ENCODE measurements at places on chromosomes 7 and 10.

DNA sequence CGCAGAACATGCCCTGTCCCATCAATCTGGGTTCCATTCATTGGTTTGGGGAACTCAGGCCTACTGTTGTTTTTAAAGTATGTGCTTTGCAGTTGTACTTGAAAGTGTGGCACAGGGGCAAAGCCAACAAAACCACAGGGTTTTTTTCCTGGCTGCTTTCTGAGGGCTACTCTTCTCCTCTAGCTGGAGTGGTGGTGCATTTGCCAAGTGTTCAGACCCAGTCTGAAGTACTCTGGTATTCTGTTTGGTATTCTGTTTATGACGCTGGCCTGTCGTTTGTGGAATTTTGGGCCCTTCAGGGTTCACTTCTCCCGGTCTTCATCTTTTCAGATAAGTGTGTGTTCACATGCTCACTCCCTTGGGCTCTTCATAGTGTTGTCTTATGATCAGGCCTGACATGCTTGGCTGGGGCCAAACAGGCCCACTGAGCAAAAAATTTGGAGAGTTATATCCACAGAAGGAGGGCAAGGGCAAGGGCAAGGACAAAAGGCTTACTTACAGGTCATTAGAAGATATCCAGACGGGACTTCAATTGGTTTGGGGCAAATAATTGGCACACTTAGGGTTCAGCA is 26.3 kb downstream of the SLC26A4 start:
- no peak for DNase-seq

DNA sequence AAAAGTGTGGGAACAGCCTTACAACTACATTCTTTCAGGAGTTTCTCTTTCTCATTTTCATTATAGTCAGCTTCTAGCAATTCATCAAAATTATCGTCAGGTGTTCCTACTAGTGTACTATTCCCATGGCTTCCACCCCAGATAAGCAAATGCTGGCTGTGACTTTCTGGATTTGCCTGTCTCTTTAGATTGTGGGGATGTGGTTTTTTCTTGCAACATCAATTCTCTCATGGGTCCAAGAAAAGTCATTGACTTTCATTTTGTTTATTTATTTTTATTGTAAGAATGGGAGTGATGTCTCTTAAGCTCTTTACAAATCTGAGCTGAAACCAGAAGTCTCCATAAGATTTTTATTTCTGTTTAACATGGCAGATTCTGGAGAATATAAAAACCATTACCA is 349.7 kb upstream of the SEMA3C start:
- DNase-seq: no peak

- no peak for DNase-seq
These were observed 189.5 kb downstream of the REEP3 start for GRCh38 chr10:63710703-63711102.

DNA sequence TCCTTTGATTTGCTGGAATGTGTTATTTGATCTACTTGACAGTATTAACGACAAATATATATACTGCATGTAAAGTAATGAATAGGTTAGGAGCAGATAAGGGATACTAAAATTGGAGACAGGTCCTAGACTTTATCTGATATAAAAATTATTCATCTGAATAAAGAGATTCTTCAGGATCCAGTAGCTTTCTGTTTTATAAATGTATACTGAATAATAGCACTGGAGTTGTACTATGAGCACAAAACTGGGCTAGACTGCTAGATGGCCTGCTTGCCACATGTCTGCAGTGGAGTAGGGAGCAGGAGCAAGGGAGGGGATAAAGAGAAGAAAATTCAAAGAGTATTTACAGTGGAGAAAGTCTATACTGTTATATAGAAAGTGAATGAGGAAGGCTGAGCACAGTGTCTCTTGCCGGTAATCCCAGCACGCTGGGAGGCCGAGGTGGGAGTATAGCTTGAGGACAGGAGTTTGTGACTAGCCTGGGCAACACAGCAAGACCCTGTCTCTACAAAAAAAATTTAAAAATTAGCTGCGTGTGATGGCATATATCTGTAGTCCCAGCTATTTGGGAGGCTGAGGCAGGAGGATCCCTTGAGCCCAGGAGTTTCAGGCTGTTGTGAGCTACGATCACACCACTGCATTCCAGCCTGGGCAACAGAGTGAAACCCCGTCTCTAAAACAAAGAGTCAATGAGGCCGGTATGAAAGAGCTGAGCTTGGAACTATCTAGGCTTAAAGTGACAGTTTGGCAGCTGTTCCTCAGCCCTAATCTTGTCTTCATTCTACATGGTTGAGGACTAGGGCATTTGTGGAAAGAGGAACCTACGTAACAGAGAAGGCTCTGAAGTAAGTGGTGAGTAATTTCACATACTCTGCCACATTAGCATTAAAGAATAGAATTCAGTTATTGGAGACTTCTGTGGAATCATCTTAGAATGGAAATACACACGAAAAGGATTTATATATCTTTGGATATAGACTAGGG is 41.8 kb downstream of the CD36 start:
- DNase-seq: no peak

GRCh38 chr7:64515781-64516180 is 47.1 kb downstream of the ZNF680 start:
- DNase-seq: no peak

- DNase-seq: peak; percentile 74
These were observed 34.4 kb upstream of the SLC29A4 start for GRCh38 chr7:5248201-5248885.

GRCh38 chr7:31100445-31100844 is 48.3 kb downstream of the ADCYAP1R1 start:
- DNase-seq: no peak

DNA sequence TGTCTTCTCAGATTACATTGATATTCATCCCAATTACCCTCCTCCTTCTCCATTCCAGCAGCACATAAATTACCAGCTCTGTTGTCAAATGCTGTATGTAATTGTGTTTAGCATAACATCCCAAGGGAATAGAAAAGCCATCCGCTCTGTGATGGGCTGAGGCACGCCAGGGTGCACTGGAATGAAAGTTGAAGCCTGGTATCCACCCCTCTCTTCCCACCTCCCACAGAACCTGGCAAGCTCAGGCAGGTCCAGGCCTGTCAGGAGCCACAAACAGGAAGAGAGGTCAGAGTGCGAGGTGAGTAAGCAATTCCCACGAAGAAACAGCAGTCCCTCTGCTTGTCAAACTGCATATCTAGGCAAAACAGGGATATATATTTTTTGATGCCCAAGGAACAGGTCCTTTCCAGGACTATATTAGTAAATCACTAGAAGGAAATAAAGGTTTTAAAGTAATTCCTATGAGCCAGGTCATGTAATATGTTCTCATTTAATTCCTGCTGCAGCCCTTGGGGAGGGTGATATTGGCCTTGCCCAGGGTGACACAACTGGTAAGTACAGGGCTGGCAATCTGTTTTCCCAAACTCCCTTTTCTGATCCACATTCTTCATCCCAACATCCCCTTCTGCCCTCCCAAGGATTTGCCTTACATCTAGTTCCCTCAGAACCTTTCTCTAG is 155.6 kb upstream of the GHITM start:
- DNase-seq: no peak

DNA sequence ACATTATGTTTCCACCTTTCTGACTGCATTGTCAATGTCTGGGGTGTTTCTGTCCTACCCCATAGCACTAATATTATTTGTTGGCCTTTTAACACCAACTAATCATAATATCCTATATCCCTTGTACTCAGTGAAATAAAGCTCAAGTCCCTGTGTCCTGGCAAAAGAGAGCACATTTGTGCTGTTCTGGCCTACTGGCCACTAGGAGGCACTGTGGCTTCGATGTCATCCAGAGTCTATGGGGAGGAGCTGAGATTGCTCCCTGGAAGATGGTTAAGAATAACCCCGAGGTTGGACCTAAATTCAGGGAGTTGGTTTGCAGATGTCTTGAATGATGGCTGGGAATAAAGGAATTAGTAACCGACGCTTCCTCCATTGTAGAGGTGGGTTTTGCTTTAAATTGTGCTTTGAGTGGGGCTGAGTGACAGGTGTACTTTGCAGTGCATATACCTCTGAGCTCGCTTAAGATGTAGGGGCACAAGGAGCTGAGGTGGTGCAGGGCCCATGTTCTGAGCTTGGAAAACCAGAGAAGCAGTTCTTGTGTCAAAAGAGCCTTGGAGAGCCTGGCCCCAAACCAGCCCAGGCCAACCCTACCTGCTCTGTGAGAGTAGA is 191.2 kb upstream of the PRSS1 start:
- peak; percentile 35 for DNase-seq

- no peak for DNase-seq
These were observed 13.2 kb downstream of the ZNF488 start for GRCh38 chr10:47370878-47371277.

- DNase-seq: no peak
These were observed 416.2 kb upstream of the NFE2L3 start for GRCh38 chr7:25735674-25736242.

GRCh38 chr10:88386821-88387773 is 196.0 kb downstream of the RNLS start:
- DNase-seq: peak; percentile 69

DNA sequence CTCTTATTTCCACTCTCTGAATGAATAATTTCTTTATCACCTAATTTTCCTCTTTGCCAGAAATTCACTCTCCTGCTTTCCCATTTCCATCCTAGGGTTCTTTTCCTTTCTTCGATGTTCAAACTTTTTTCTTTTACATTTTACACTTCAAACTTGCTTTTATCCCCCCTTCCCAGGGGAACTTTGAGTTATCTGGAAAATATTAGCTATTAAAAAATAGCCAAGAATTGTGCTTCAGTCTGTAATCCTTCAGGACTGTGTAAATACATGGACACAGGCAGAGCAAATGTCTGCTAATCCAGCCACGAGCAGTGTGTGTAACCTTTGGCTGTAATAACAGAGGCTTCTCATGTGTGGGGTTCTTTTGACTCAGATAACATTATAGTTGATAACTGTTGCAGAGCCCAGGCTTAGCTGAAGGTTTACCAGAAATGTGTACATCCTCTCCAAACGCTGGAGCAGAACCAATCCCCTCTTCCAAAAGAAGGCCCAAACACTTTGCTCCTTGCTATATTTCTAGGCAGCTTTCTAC is 4.6 kb downstream of the ASB4 start:
- no peak for DNase-seq

- DNase-seq: peak; percentile 18
These were observed 859 bp upstream of the CH25H start for GRCh38 chr10:89207801-89208551.

DNA sequence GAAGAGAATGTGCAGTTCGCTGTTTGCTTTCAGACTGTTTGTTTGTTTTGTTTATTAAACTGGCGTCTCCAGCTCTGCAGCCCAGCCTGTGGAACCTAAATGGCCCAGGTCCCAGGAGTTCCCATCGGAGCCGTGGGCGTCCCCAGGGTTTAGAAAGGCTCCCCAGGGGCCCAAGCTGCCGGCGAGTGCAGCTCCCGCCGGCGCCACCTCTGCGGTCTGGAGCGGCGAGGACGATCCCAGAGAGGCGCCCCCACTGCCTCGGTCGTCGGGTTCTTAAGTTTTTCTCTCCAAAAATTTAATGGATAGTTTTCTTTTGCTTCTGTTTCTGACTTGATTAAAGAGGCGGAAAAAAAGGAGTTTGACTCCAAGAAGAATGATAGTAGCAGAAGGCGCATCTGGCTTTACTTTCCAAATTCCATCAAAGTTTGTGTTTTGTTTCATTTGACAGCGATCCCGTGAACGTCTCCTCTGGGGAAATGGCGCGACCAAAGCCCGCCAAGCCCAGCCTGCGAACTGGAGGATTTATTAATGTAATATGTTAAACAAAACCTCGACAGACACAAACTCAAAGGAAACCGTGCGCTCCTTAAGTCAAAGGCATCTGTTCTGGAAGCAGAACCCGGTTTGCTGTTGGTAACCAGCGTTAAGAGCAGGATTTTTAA is 718 bp upstream of the FZD1 start:
- peak; percentile 44 for DNase-seq

DNA sequence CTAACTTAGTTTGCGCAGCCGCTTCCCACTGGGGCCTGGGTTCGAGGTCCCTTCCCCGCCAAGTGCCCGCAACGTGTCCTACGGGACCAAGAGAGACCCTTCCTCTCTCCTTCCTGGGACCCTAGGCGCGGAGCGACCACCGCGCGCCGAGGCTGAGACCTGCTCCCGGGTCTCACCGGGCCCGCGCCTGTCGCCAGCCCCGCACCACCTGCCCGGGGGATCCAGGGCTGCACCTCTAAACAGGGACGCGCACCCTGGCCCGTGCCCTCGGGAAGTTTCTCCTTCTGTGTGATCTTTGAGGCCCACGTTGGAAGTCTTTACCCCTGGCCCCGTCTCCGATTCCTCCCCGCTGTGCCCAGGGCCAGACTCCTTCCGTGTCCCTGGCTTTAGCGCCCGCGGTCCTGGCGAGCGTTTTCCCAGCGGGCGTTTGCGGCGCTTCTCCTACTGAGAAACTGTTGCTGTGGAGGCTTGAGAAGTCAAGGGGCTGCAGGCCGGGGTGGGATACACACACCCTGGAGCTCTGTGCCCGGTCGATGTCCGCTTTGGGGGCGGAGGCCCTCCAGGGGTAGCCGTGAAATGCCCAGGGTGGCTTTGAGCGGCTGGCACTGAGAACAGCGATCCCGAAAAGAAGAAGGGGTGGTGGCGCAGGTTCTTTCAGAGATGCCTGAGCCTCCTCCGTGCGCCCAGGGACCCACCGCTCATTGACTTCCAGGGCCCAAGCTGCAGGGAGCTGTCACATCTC is 575 bp downstream of the PLPP4 start:
- no peak for DNase-seq

GRCh38 chr10:132945894-132946255 is 3.5 kb upstream of the CFAP46 start:
- DNase-seq: no peak

- DNase-seq: no peak
These were observed 110.7 kb downstream of the TRIM24 start for GRCh38 chr7:138570715-138571114.

DNA sequence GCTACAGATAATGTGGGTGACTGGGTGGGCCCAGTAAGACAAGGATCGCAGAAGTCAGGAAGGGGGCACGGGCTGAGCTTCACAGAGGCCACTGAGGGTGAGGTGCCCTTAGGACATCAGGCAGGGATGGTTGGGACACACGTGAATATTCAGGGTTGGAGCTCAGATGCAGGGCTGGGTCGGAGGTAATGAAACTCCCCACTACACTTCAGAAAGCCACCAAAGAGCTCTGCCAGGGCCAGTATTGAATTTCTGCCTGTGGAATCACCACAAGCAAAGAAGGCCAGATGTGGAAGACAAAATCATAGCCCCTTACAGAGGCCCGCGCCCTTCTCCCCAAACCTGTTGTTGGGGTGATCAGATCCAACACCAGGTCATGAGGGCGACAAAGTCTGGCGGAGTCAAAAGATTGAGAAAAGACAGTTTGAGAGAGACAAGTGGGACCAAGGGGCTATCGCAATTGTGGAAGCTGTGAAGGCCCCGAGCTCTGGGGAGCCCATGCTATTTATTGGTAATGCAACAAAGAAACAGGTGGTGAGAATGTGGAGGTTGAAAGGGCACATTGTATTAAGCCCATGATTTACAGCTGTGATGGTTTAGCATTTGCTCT is 42.4 kb downstream of the STRA8 start:
- DNase-seq: no peak

DNA sequence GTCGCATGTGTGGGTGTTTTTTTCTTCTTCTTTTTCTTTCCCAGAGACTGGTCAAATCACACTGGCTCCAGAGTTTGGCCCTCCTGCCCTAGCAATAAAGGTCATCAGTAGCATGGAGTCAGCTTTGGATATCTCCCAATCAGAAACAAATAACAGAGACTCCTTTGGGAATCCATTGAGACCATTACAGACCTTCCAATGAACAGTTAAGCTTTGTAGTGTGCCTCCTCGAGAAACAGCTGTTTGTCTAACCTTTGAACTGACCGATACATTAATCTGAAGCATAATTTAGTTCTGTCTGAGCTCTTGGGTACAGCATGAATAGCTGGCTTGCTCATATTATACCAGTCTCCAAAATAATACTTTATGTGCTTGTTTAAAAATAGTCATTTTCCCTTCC is 1103.2 kb downstream of the GATA3 start:
- no peak for DNase-seq

GRCh38 chr7:149027611-149028345 is 527 bp downstream of the PDIA4 start:
- no peak for DNase-seq
